Smooth muscle cell of the umbilical artery (primary cell): ENCODE measurements at places on chromosomes 13 and 19. TPM values are rescaled to one million over a fixed set of nuclear protein-coding genes. Genes with fewer than 3 reads are reported as not detected.

The KLK2 gene
- not detected in 2 replicates for total RNA-seq

The ZFR2 gene
- not detected in 2 replicates for total RNA-seq

The ATP1A3 gene
- under 0.01 and 0.14 TPM in 2 replicates for total RNA-seq

The SHC2 gene
- total RNA-seq: 0.78 and 1.8 TPM in 2 replicates

The ZNF616 gene
- 17.9 and 18.1 TPM in 2 replicates for total RNA-seq

The CCDC8 gene
- 25.0 and 30.0 TPM in 2 replicates for total RNA-seq

The ZNF222 gene
- total RNA-seq: 5.0 and 7.7 TPM in 2 replicates

The ZNF534 gene
- not detected in 2 replicates for total RNA-seq

The SOHLH2 gene
- total RNA-seq: 0.59 and 0.83 TPM in 2 replicates

The SAFB gene
- 36.5 and 44.3 TPM in 2 replicates for total RNA-seq

The PTGIR gene
- 6.8 and 9.1 TPM in 2 replicates for total RNA-seq

The KIR2DL4 gene
- not detected in 2 replicates for total RNA-seq

The IGFL2 gene
- 0.05 and 0.59 TPM in 2 replicates for total RNA-seq

The ZNF761 gene
- 16.3 and 23.3 TPM in 2 replicates for total RNA-seq

The FUT3 gene
- not detected in 2 replicates for total RNA-seq

The AMER2 gene
- total RNA-seq: not detected in 2 replicates

The CBY2 gene
- not detected in 2 replicates for total RNA-seq

The DHDH gene
- not detected in 2 replicates for total RNA-seq

The STK24 gene
- 35.0 and 65.6 TPM in 2 replicates for total RNA-seq

The CEACAM20 gene
- total RNA-seq: not detected in 2 replicates

The PALM3 gene
- total RNA-seq: 0.30 and 0.92 TPM in 2 replicates

The ZNF20 gene
- 5.6 and 5.9 TPM in 2 replicates for total RNA-seq
